ENCODE measurements at places on chromosomes 3 and 15. TPM values are rescaled to one million over a fixed set of nuclear protein-coding genes. Genes with fewer than 3 reads are reported as not detected.

SLC6A11 gene
- total RNA-seq = not detected

FETUB gene
- not detected for total RNA-seq

LIPH gene
- total RNA-seq = not detected

TLR9 gene
- not detected for total RNA-seq

EEFSEC gene
- 1.8 TPM for total RNA-seq

CLRN1 gene
- total RNA-seq = not detected

Measured in epithelial cell of umbilical artery (primary cell).